ENCODE measurements at places on chromosomes 1 and 21. TPM values are rescaled to one million over a fixed set of nuclear protein-coding genes. Genes with fewer than 3 reads are reported as not detected.

Gene MAN1C1
- 36.1 TPM for total RNA-seq

Gene TCHH
- 0.13 TPM for total RNA-seq

Gene ODF2L
- total RNA-seq = 48.2 TPM

DNA sequence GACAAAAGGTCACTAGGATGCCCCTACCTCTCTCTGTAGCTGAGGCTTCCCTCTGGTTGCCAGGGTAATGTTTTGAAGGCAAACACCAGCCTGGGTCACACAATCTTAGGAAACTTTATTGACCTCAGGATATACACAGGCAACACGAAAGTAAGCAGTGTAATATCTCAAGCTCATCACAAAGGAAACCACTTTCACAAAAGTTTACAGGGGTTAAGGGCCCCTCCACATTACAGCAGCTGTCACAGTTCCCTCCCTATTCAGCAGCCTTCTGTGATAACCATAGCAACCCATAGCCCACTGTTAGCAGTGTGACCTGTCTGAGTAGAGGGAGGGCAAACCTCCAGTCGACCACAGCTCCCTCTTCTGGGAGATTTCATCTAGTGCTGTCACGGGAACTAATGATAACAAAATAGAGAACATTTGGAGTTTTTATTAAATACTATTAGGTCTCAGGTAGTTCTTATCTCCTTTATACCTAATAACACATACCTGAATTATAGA is 149.8 kb downstream of the PTPRC start:
- no peaks in the 10 kb centered on the region for H3K27me3 ChIP-seq
- no peaks in the 10 kb centered on the region for H3K4me1 ChIP-seq
- no peak overlapping the region for H3K27ac ChIP-seq
- H3K36me3 ChIP-seq = no peaks in the 10 kb centered on the region
- H3K4me3 ChIP-seq = no peak overlapping the region

DNA sequence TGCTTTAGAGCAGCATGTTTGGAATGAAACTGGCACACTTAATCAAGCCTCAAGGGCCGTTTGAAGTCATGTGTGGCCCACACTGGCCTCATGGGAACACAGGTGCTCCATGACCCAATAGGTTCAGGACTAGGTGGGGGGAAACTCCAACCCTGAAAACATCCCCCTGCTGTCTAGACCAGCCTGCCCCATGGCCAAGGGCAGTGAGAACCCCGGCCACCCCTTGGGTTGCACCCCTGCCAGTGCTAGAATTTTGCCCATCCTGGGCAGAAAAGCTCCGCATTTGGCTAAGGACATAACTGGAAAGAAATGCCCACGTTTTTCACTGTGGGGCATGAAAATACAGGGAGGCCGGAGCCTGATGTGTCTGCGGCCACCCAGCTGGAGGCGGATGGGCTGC is 6.1 kb upstream of the PTGER3 start:
- no peak overlapping the region for H3K27ac ChIP-seq
- DNase-seq = no peak
- H3K36me3 ChIP-seq = no peaks in the 10 kb centered on the region

- DNase-seq = no peak
- H3K27ac ChIP-seq = no peak overlapping the region
- peaks cover 4% of the 10 kb centered on the region for H3K27me3 ChIP-seq
- H3K4me3 ChIP-seq = no peak overlapping the region
- H3K4me1 ChIP-seq = no peaks in the 10 kb centered on the region
These were observed 7.2 kb upstream of the ETV3L start for GRCh38 chr1:157106813-157107189.

GRCh38 chr1:245663841-245664240 is 509.1 kb downstream of the KIF26B start:
- H3K27me3 ChIP-seq = no peaks in the 10 kb centered on the region
- H3K4me1 ChIP-seq = no peaks in the 10 kb centered on the region
- no peaks in the 10 kb centered on the region for H3K36me3 ChIP-seq
- H3K4me3 ChIP-seq = no peak overlapping the region
- no peak for DNase-seq
- no peak overlapping the region for H3K27ac ChIP-seq

Gene HES2
- not detected for total RNA-seq

- no peaks in the 10 kb centered on the region for H3K36me3 ChIP-seq
- no peak overlapping the region for H3K27ac ChIP-seq
- DNase-seq = no peak
These were observed 20.6 kb upstream of the CRB1 start for GRCh38 chr1:197247465-197247864.

- H3K4me1 ChIP-seq = no peaks in the 10 kb centered on the region
- no peak overlapping the region for H3K4me3 ChIP-seq
- H3K36me3 ChIP-seq = no peaks in the 10 kb centered on the region
- no peak for DNase-seq
These were observed 32.1 kb upstream of the PAXBP1 start for GRCh38 chr21:32803651-32804050.

DNA sequence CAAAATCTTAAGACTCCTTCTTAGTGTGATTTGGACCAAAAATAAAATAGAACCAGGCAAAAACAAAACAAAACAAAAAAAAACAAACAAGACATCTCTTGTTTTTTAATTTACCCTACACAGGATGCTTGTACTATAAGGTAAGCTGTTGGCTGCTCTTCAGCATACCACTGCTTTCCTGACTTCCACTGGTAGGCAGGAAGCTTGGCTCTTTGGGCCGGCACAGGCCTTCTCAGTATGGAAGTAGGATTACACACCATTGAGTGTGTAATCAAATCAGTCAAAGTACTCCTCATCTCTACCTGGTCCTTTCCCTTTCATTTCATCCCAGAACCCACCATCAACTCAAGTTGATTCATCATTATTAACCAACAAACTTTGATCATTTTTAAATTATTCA is 61.9 kb upstream of the RGS1 start:
- no peaks in the 10 kb centered on the region for H3K4me1 ChIP-seq
- H3K4me3 ChIP-seq = no peak overlapping the region
- no peak for DNase-seq
